ENCODE measurements at places on chromosomes 7 and 10.

DNA sequence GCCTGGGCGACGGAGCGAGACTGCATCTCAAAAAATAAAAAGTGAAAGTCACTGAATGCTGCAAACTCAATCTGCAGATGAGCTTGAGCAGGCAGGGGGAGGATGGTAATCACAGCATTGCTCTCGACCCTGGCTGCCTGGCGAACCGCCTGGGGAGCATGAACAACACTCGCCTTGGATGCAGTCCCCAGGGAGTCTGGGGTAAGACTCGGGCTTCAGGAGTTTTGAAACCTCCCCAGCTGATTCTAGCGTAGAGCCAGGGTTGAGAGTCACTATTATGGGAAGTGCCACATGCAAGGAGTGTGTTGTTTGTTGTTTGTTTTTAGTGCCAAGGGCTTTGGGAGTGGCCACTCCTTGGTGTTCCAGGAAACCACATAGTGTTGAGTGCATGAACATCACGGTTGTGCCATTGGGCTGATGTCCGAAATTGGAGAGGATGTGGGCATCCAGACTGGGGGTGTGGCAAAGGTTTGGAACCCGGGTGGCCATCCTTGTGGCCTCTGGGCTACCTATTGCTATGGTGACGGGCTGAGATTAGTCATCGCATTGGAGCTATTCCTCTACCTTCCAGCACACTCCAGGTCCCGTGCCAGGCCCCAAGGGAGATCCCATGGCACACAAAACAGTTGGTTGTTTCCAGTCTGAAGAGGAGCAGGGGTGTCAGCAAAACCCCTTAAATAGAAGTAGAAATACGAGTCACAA is 92.6 kb downstream of the RGS10 start:
- no peak for DNase-seq

GRCh38 chr7:151011097-151011409 is 13.2 kb downstream of the ATG9B start:
- DNase-seq = no peak

GRCh38 chr7:36277249-36277542 is 112.5 kb upstream of the ANLN start:
- DNase-seq = no peak

- no peak for DNase-seq
Observed at GRCh38 chr7:154907651-154908620, 95.0 kb downstream of the PAXIP1 start.

GRCh38 chr10:126373972-126374371 is 14.3 kb downstream of the ADAM12 start:
- no peak for DNase-seq

- DNase-seq = no peak
Observed at GRCh38 chr10:60139798-60140566, 233.6 kb upstream of the CCDC6 start.

DNA sequence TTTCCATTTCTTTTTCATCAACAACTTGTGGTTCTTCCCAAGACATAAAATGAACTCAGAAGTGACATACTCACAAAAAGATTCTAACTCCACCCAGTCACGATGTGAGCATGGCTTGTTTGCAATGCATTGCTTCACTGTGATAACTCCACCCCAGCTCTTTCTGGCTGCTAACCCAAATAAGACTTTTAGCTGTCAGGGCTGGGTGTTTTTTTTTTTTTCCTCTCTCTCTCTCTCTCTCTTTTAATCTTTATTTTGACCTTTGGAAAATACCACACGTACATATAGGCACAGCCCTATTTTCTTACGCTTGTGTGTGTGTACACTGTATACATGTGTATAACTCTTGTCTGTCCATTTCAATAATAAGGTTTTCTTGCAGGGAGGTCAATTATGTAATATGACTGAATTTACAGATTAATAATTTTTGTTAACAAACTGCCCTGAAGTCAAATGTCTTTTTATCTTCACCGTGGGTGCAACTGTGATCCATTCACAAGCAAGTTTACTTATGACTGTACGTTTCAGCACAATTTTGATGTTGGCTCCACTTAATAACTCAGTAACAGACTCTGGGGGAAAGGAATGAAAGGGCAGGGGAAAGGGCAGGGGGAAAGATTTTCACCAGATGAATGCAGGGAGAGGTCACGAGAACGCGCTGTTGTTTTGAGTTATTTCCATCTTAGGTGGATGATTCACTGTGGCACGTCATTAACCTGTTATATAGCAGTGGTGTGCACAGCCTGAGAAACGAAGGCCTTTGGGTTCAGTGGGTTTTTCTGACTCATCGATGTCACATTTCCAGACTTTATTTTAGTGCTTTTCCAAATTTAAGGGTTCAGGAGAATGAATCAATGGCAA is 49.1 kb downstream of the APBB1IP start:
- DNase-seq = peak; percentile 32

- DNase-seq = peak; percentile 24
Observed at GRCh38 chr10:3805791-3806461, 20.9 kb upstream of the KLF6 start.

DNA sequence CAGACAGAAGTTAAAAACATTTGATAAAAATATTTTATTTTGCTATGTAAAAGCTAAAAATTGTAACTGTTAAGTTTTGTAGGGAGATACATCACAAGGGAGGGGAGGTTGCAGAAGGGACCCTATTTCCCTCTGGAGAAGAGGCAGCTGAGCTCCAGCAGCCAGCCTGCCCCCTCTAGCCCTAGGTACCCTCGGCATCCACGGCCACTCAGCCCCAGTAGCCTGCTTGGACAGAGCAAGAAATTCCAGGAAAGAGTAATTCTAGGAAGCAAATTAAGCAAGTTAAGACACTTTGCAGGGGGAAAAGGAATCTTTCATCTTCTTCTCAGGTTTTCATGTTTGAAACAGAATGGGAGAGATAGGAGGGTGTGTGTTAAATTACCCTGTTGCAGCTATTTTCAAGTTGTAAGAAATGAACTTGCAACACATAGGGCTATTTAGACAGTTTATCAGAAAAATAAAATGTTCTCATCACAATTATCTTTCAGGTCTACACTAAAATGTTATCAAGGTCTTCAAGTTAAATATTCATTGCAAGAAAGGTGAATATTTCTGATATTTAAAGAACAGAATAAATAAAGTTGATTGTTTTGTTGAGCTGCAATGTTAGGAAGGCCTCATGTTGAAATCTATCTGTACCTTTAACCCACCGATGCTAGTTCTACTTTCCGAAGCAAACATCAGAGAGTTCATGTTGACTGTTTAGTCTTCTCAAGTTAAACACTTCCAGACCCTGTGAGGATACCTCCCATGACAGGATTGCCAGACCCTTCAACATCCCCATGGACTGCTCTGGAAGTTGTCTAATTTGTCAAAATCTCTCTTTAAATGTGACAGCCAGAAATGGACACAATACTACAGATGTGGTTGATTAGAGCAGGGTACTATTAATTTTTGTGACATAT is 5.5 kb downstream of the SGCE start:
- DNase-seq = no peak

DNA sequence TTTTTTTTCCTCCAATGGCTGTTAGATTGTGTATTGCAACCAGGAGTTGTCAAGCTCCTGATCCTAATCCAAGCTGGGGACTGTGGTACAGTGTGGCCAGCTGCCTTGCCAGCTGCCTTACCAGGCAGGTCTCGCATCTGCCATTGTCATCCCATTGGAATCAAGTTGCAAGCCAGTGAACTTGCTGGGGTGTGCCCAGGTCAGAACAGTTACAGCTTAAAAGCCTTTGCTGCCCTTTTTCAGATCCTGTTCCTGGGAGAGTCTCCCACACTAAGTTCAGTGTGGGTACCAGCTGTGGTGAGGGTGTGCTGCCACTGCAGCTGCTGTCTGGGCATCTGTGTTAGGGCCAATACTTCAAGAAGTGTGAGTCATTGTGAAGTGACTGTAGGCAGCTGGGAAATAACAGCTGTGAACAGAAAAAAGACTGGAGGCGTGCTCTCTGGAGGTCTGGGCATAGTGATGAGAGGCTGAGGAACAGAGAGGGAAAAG is 72.8 kb downstream of the CCNY start:
- DNase-seq = no peak

DNA sequence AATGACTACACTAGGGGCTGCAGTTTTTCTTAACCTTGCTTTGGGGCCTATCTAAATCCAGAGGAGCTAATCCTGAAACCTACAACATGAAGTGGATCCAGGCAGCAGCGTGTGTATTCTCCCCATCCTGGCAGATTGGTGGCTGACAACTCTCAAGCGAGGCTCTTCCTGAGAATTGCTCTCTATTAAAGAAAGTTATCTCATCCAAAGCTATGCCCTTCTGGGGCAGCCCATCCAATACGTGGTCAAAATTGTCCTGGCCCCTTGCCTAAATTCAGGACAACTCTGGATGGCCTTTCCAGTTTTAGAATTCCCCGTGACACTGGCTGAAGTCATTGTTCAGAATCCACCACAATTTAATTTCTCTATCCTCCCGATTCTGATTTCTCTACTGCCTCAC is 66.1 kb downstream of the IQUB start:
- DNase-seq = no peak

DNA sequence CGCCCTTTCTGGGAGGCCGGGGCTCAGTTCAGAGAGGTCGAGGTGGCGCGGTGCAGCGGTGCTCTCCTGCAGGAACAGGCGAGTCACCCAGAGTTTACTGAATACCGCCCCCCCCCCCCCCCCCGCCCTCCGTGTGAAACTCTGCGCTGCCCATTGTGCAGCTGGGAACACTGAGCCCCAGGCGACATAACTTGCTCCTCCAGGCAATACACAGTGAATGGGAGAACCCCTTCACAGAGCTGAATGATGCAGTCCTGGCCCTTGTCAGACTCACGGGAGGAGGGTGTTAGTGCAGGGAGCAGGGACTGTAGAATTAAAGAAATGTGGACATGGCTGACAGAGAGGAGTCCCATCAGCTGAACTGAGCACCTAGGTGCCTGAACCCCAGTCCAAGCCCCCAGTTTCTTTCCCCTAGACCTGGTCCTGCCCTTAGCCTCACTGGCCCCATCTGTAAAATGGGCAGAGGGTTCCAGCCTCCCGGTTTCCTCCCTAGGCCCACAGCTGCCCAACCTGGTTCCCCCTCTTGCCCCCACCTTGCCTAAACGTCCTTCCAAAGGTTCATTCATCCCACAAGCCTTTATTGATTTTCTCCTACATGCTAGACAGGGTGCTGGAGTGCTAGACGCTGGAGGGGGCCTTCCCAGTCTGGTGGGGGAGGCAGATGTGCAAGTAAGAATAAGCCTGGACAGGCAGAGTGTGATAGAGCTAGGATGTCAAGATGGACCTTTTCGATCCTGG is 869 bp upstream of the LOXL4 start:
- no peak for DNase-seq

Measured in stimulated activated CD8-positive, alpha-beta memory T cell treated with anti-CD3 and anti-CD28 coated beads, Interleukin-15, amount 100 ng/mL, for 1 hour (primary cell).